ENCODE measurements at places on chromosomes 11 and 22.

DNA sequence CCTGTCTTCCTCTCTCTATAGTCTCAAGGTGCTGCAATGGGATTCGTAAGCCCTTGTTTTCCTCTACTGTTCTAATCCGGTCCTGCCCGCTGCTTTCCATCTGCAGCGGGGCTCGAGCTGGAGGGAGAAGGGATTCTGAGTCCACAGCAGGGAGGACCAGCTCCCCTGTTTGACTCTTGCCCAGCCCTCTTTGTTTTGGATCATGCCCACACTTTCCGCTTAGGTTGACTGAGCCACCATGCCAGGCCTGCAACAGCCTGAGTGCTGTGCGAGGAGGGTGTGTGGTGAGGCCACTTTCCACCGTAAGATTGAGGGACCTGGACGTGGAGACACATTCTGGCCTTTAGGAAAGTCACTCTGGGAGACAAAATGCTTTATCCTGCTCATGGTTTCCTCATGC is 58.3 kb downstream of the CEP164 start:
- DNase-seq: no peak

DNA sequence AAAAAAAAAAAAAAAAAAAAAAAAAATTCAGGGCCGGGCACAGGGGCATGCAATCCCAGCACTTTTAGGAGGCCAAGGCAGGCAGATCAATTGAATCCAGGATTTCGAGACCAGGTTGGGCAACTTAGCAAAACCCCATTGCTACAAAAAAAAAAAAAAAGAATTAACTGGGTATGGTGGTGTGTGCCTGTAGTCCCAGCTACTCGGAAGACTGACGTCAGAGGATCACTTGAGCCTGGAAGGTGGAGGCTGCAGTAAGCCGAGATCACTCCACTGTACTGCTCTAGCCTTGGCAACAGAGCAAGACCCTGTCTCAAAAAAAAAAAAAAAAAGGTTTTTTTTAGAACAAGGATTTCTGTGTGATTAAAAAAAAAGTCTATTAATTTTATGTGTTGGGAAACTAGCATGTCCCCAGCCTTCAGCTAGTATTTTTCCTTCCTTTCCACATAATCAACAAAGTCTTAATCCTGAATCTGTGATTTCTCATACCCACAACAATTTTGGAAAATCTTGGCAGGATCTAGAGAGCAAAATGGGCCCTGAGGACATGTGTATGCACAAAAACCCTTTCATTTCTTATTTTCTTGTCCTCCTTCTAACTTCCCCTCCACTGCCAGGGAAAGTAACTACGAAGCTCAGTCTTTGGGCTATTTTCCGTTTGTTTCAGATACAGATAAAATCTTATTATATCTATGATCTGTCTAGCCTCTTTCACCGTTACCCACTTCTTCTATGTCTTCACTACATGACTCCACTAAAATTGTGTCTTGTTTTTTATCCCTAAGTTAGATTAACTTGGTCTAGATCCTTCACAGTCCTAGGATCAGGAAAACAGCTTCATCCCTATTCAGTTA is 5.7 kb upstream of the AMBRA1 start:
- DNase-seq: no peak

GRCh38 chr22:46036558-46037408 is 59.8 kb upstream of the WNT7B start:
- DNase-seq: no peak

DNA sequence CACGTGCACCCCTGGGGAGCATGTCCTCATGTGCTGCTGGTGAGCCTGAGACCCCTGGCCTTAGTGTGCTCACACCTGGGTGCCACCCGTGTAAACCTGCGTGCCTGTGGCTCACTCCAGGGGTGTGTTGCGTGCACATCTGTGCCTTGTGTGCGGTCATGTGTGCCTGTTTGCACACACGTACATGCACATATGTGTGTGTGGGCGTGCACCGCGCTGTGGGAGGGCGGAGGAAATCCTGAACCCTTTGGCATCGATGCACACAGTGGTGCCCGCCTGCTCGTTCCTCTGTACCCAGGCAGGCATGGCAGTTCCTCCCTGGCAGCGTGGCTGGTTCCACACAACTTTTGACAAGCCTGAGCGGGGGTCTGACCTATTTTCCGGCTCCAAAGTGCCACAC is 1181.9 kb downstream of the BRD1 start:
- no peak for DNase-seq

DNA sequence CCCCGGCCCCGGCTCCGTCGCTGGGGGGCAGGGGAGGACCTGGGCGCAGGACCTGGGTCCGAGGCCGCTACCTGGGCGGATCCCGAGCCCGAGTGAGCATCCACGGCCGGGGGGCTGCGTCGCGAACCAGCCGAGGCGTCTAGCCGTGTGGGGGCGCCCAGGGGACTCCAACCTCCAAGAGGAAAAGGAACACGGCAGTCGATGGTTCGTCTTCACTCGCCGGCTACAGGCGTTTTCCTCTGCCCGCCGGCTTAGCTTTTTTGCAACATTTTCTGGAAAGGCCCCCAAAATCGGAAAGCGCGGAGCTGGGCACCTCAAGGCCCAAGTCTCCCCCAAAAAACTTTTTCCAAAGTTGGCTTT is 666 bp downstream of the PDGFB start:
- no peak for DNase-seq

DNA sequence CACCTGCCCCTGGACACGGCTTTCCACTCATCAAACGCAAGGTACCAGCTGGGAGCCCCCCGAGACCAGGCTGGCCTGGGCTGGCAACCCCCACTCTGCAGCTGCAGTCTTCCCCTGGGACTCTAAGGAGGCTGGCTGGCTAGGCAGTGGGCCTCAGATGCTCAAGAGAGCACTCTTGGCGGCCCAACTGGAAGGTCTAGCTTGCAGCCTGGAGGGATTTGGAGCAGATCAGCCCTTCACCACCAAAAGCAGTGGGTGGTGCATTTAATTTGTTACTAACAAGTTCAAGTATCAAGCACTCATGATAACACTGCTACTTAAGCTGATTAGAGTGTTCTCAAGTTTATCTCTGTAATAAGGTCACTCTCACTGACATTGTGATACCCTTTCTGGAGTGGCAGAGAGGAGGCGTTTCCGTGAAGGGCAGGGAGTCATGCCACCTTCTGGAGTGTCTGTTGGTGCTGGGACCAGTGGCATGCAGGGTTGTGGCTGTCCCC is 21.5 kb downstream of the C22orf23 start:
- no peak for DNase-seq

DNA sequence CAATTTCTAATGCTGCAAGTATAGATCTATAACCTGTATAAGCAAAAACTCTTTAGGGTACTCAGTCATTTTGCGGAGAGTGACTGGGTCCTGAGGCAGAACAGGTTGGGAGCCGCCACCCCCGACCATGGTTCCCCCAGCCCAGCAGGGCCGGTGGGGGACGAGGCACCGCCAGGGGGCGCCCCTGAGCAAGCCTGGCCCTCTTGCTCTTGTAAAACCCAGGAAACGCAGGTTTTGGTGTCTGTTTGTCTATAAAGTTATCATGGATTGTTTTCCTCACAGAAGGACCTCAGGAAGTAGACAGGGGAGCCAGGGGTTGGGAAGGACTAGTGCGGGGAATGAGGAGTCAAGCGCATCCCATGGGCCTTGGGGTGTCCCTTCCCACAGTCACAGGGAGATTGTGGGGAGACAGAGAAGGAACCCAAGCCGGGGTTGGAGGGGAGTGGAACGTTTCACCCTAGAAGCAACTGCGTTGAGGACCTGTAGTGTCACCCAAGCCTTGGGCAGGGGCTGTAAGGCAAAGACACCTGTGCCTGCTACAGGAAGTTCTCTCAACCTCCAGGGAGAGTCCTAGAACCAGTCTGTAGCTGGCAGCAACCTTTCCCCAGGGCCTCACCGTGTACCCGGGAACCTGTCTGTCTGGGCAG is 26.4 kb downstream of the KCTD17 start:
- DNase-seq: no peak

DNA sequence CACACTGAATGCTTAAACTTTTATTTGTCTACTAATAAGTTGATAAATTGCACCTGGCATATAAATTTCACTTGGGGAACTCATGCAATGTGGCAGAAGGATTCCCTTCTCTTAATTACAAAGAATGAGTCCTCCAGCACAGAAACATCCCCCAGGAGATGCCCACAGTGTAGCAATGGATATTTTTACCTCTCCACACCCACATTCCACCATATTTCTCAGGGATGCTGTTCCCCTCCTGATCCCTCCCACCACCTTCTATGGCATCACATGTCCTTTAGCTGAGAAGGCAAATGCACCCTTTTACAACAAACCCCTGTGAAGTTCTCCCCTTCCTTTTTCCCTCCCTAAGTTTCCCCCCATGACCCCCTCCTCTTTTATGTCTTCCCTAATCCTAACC is 56.1 kb upstream of the UBASH3B start:
- no peak for DNase-seq

DNA sequence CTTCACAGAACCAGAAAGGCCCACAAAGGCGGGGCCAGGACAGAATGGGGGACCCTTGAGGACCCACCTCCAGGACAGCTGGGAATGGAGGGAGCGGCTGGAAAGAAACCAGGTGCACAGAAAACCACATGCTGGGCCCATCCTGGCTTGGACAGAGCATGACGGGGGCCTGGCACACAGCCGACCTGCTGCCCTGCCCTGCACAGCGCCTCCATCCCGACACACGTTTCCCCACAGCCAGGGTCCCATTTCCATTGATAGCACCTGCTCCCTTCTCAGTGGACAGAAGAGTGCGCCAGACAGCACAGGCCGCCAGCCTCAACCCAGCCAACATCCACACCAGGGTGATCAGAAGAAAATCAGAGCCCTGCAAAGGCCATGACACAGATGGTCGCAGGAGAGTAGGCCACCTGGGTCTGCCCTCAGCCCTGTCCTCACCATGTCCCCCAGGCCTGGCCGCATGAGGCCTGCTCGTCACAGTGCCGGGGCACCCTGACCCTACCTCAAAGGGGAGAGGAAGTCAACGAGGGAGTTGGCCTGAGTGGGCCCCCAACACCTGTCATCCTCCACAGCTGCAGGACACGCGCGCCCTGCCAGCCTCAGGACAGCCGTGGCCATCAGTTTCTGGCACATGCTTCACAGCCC is 28.1 kb downstream of the BRD1 start:
- no peak for DNase-seq

DNA sequence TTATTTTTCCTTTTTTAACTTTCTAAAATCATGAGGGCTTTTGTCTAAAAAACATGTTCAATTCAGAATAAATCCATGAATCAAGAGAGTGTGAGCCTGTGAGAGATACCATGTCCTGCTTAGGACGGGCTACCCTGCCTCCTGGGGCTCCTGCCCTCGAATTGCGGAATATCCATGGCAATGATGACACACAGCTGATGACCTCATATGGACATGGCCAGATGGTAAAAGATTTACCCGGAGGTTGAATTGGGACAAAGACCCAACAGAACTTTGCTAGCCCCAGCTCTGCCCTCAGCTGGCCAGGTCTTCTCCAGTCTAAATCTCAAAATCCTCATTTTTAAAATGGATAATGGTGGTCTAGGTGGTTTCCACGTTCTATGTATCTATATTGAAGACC is 538.1 kb upstream of the API5 start:
- no peak for DNase-seq

- no peak for DNase-seq
Measured at GRCh38 chr11:108117746-108118371, 3.5 kb upstream of the ACAT1 start.

DNA sequence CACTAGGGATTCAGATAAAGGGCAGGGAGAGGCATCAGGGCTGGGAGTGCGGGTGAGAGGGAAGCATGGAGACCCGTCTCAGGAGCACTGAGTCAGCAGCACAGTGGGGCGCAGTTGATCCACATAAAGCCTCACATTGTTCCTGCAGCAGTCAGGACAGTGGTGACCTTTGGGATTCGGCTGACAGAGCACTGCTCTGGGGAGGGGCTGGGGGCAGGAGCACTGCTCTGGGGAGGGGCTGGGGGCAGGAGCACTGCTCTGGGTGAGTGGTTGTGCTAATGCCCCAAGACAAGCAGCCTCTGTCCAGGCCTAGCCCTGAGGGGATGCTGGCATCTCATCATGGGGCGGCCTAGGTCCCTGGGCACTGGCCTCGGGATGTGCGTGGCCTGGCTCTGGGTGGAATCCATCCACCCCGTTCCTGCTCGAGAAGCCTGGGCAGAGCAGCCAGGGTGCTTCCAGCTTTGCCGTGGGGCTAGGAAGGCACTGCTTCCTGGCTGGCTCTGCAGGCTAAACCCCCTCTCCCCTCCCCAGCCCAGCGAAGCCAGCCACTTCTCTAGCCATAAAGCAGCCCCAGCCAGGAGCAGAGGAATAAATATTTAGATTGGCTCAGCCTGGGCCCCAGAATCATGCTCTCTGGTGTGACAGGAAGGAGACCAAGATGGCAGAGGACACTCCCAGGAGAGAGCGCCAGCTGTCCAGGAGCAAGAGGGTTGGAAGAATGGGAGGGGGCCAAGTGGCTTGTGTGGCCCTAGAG is 7.3 kb downstream of the OAF start:
- DNase-seq: no peak

GRCh38 chr11:6841694-6842093 is 3.8 kb upstream of the OR10A5 start:
- DNase-seq: no peak

- peak; percentile 50 for DNase-seq
Measured at GRCh38 chr11:123707606-123708205, 33.8 kb downstream of the ZNF202 start.

DNA sequence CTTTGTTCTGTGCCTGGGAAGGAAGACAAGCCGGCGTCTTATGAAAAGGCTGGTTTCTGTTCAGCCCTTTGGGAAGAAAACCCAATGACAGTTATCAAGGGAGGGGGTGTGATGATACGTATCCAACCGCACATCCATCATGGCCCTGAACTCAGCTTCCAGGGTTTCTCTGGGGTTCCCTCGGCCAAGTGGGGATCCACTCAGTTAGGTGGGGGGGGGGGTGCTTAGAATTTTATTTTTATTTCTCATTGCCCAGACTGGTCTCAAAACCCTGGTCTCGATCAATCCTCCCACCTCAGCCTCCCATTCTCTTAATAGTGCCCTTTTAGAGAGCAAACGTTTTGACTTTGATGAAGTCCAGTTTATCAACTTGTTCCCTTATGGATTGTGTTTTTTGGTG is 25.7 kb downstream of the KCNQ1 start:
- no peak for DNase-seq

GRCh38 chr22:36245805-36246356 is 6.6 kb upstream of the APOL2 start:
- DNase-seq: no peak

GRCh38 chr11:1821562-1821961 is 13.2 kb upstream of the SYT8 start:
- no peak for DNase-seq

GRCh38 chr11:14288189-14288935 is 70.6 kb downstream of the RRAS2 start:
- DNase-seq: no peak
